Activated gamma-delta T cell treated with anti-CD3 and anti-CD28 coated beads, Interleukin-2, amount 50 U/mL, for 16 hours (primary cell): ENCODE measurements at places on chromosomes 4 and X.

DNA sequence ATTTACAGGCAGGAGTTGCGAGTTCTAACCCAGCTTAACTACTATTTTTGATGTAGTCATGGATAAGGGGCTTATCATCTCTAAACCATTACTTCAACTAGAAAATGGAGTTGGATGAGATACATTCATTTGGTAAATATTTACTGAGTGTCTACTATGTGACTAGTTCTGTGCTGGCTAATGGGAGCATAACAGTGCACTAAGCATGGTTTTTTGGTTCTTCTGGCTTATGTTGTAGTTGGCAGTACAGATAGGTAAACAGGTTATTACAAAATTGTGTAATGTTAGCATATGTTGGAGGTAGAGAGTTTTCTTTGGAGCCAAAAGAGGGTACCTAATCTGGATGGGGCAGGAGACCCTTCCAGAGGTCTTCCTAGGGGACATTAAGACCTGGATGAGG is 25.8 kb upstream of the PI4K2B start:
- no peak for DNase-seq

- DNase-seq = no peak
These were observed 176.2 kb upstream of the CXorf66 start for GRCh38 chrX:140141444-140142029.

DNA sequence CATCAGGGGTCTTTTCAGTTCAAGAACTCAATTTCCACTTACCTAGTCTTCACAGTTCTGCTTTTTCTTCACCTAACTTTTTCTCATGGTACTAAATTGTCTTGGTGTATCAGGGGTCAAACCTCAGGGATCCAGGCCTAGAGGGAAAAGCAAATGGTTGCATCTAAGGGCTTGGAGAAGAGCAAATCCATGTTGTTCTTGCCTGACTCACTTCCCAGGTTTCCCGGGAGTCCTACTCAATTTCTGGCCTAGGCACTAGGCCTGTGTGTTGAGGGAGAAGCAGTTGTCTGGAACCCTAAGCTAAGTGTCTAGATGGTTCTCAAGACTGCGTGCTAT is 191.9 kb upstream of the STK26 start:
- DNase-seq = no peak

- DNase-seq = no peak
These were observed 310.4 kb downstream of the SPRY1 start for GRCh38 chr4:123706973-123707372.

GRCh38 chr4:13544606-13545393 is 492 bp upstream of the NKX3-2 start:
- DNase-seq = no peak

DNA sequence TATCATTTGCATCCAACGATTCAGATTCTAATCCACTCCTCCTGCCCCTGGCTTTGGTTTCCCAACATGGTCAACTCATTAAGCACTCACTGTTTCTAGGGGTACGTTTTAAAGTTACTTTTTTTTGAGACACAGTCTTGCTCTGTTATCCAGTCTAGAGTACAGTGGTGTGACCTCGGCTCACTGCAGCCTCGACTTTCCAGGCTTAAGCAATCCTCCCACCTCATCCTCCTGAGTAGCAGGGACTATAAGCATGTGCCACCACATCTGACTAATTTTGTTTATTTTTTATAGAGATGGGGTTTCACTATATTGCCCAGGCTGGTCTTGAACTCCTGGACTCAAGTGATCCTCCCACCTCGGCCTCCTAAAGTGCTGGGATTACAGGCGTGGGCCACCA is 48.9 kb downstream of the TMEM156 start:
- no peak for DNase-seq

DNA sequence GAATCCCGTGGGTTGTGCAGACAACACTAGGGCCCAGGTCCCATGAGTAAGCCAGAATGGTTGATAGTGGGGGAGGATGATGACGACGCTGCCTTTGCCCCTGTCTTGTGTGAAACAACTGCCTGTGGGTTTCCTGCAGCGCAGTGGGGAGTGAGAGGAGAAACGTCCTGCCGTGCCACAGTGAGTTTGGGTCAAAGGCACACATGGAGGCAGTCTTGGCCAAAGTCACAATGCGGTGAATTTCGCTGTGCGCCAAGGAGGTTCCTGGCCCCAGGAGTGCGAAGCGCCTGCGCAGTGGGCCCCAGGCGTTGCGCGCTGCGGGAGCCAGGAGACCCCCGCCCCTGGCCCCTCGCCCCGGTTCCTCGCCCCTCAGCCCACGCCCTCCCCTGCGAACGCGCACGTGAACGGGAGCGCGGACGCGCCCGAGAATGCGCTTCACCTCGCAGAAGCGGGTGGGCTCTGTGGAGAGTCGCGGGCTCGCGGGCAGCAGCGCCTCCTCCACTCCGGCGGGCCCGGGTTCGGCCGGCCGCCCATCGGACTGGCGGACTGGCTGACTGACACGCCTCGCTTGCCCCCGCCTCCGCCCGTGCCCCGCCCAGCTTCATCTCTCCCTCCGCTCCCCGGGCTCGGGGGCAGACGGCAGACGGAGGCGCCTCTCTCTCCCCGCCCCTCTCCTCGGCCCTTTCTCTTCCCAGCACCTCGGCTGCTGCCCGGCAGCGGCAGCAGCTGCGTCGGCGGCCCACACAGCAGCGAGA is at the start of gene NUDT10:
Gene NUDT10, plus strand, starts transcription at position 635 of the 755 bp plus-strand sequence. CDS start 144 bp downstream, outside the sequence.
- no peak for DNase-seq

DNA sequence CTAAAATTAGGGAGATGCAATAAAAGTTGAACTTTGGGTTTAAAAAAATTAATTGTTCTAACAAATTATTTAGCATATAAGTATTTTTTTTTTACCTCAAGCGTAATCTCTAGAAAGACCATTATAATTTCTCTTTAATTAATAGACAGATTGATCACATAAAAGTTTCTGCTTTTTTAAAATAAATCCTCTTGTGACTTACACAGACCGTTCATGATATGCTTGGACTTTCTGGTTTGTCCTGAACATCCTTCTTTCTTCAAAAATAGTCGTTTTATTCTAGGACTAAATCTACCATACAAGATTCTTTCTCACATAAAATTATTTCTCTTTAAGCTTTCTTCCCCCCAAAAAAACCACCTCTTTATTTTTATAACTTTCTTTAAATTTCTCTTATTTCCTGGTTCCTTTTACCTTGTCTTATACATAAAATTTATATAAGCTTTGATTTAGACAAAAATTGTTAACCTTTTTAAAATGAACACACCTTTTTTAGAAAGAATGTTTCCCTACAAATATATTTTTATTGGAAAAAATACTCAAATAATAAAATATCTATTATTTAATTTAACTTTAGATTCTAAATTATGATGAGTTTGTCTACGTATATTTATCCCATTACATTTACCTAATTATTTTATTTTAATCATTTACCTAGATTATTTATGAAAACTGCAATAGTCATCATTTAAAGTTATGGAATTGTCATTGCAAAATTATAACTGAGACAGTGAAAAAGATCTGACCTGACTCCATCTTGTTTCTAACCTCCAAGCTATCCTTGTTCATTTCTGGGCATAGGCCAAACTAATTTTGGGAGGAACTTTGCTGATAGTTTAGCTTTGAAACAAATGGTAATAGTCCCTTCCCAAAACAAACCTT is 37.6 kb downstream of the PGRMC2 start:
- no peak for DNase-seq

GRCh38 chr4:83389756-83390505 is 55.3 kb upstream of the HPSE start:
- no peak for DNase-seq

DNA sequence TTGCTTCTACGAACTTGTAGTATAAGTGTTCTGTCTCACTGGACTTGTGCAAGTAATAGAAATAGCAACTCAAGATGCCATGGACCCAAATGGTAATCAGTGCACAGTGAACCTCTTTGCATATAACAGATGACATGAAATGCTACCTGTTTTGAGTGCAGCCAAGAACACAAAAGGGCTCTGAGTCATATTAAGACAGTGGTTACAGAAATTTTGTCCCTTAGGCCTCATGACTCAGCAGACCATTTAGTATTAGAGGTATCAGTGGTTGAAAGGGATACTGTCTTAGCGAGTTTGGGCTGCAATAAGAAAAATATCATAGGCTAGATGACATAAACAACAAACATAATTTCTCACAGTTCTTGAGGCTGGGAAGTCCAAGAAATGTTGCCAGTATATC is 502.9 kb upstream of the PCDH10 start:
- no peak for DNase-seq

GRCh38 chrX:16883487-16883804 is 13.3 kb upstream of the RBBP7 start:
- DNase-seq = no peak

GRCh38 chr4:123478859-123479345 is 82.3 kb downstream of the SPRY1 start:
- no peak for DNase-seq

DNA sequence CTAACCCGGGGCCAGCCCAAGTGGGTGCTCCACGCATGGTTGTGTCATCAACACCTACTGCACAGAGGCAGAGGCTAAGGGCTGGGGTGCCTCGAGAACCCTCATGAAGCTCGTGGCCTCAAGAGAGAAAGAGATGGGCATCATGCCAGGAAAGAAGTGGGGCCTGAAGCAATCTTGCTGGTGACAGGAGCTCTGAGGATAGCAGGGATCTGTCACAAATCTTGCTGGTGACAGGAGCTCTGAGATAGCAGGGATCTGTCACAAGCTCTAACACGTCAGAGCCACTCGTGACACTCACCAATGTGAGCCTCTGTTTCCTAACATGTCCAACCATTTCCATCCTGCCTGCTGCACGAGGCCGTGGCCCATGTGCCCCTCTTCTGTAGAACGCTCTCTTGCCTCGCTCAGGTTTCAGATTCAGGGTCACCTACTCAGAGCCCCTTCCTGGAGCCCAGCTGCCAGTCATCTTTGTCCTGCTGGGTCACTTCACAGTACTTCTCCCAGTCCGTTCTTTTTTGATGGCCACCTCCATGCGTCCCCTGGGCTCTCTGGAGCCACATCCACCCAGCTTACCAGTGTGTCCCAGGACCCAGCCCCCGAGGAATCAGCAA is 21.1 kb downstream of the PNMA6E start:
- DNase-seq = no peak

- no peak for DNase-seq
These were observed 105.4 kb upstream of the FAT1 start for GRCh38 chr4:186829097-186829496.

GRCh38 chrX:118221270-118221669 is 104.7 kb upstream of the KLHL13 start:
- no peak for DNase-seq

GRCh38 chrX:77167993-77168392 is 279.2 kb upstream of the FGF16 start:
- no peak for DNase-seq

GRCh38 chrX:137792214-137792613 is 226.3 kb downstream of the ZIC3 start:
- no peak for DNase-seq

- DNase-seq = no peak
These were observed 100.7 kb downstream of the PTTG2 start for GRCh38 chr4:38060829-38061431.

GRCh38 chr4:152936446-152937335 is 568 bp downstream of the FHDC1 start:
- DNase-seq = no peak
